ENCODE measurements at places on chromosomes 1 and 21. TPM values are rescaled to one million over a fixed set of nuclear protein-coding genes. Genes with fewer than 3 reads are reported as not detected.

The ISG20L2 gene
- 34.1 TPM for polyA plus RNA-seq

GRCh38 chr1:76142771-76143540 lies 68.4 kb downstream of the ST6GALNAC3 start:
- no peak for DNase-seq

GRCh38 chr1:18926315-18927081 lies 24.1 kb upstream of the ALDH4A1 start:
- peak; percentile 86 for DNase-seq

DNA sequence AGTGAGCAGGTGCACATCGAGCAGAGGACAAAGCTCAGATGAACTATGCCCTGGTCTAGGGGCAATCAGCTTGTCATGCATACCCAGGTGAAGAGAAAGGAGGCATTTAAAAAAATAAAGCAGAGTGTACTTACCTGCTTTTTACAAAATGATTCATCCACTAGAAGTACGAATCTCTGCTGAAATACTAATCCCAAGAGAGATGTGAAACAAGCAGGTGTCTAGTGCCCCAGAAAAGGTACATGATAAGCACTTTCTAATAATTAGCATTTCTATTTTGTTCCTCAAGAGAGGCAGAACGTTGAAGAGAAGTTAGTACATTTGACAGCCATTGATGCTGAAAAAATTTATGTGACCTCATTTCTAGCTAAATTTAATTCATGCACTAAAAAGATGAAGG lies 31.1 kb downstream of the CHODL start:
- DNase-seq, result no peak

GRCh38 chr1:246166841-246167240 lies 340.2 kb downstream of the SMYD3 start:
- DNase-seq, result no peak

The NHLH1 gene
- polyA plus RNA-seq, result not detected

GRCh38 chr1:92653605-92654381 lies 131.1 kb downstream of the EVI5 start:
- DNase-seq, result no peak
